ENCODE measurements at places on chromosomes 1 and 21.

DNA sequence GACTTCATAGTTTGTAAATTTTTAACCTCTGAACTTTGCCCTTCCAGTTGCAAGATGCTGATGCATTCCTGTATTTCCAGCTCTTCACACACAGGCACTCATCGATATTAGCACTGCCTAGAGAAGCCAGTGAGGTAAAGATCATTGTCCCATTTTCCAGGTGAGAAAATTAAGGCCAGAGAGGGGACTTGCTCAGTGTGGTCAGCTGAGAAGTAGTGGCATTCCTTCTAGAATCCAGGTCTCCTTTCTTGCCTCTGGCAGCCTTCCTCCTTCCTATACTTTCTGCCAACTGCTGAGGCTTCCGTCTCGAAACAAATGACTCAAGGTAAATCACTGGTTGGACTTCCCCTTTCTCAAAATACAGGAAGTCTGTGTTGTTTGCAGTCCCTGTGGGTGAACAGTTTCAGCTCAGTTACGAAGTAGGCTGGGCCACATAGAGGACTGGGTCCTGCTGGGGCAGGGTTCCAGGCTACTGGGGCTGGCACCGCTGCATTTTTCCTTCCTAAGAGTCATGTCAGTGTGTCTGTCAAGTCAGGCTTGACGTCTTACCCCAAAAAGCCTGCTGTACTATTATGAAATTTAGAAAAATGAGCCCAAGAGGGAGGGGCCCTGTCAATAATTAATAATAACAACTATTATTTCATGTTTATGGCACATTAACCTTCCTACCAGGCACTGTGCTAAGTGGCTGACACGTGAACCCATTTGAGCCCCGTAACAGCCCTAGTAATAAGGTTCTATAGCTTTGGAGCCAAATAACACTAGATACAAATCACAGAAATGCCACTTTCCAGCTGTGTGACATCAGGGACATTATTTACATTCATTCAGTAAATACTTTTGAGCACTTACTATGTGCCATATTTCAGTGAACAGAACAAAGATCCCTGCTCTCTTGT is 16.6 kb upstream of the RNF19B start:
- no peak for DNase-seq

DNA sequence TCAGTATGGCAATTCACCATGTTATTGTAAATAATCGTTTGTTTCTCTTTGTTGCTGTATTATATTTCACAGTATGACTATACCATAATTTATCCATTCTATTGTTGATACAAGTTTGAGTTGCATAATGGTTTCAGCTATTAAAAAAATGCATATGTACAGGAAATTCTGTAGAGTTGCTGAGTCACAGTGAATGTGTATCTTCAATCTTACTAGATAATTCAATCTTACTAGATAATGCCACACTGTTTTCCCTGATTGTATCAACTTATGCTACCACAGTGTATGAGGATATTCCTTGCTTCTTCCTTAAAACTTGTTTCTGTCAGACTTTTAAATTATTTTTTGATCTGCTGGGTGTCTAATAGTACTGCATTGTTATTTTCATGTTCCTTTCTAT is 3.5 kb upstream of the COA6 start:
- DNase-seq: no peak

DNA sequence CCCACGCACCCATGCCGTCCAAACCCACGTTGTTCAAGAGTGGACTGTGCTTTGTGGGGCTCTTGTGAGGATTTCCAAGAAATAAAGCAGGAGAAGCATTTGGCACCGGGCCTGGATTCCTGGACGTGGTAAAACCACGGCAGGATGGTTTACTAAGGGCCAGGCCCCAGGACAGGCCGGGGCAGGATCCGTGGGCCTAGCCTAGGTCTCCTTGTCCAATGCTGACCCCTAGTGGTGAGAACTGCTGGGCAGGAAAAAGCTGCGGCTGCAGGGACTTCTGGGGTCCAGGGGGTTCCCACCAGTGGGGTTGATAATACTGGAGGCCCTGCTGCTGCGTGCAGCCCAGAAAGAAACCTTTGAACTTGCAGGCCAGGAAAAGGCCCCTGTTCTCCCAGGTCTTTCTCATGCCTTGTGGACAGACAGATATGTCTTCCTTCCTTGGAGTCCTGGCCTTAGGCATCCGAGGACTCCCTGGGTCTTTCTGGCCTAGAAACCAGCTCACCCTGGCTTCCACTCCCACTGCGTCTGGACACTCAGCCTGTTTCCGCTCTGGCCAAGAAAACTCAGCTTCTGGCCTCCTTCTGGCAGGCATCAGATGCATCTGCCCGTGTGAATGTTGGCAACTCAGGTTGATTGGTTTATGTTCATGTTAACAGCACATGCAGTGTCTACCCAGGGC is 106.9 kb upstream of the TMEM51 start:
- DNase-seq: peak; percentile 75

- DNase-seq: no peak
Observed at GRCh38 chr1:1123581-1124507, 8.0 kb upstream of the C1orf159 start.

DNA sequence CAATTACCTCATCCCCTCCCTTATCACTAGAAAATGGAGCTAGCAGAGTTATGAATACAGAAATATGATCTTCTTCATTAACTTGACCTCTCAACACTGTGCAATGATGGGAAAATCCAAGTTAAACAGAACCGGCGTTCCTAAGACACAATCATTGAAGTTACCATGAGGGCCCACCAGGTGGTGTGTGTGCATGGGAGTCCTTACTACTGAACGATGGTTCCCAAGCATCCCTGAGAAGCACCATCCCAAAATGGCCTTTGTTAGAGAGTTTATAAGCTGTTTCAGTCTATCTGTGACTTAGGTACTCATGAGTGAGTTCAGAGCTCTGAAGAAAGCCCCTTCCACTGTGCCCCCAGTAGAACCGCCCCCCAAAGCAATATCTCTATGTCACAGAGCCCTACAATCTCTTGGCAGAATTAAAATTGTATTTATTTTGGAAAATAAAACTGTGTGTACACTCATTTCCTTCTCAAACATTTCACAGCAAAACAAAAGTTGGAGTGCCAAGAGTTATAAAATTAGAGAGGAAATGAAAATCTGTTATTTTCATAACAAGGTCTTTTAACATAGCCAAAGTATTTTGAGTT is 56.8 kb downstream of the PLD5 start:
- DNase-seq: no peak

DNA sequence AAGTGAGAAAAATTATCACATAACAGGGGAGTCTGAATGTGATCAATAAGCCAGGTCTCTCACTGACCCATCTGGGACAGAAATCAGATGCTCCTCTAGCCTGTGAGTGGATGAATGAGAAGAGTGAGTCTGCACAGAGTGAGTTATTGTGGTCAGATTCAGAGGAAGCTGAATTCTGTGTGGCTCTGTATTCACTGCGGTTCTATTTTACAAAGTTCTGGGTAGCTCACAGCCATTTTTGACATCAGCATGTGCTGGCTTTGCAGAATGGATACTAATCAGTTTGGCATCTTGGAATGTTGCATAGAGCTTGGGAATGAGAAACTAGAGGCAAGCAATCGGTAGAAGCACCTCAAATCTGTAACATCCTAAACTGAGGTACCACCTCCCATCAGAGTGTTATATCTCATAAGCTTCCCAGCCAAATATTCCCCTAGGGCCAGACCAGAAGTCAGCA is 3.8 kb downstream of the COLGALT2 start:
- DNase-seq: no peak

DNA sequence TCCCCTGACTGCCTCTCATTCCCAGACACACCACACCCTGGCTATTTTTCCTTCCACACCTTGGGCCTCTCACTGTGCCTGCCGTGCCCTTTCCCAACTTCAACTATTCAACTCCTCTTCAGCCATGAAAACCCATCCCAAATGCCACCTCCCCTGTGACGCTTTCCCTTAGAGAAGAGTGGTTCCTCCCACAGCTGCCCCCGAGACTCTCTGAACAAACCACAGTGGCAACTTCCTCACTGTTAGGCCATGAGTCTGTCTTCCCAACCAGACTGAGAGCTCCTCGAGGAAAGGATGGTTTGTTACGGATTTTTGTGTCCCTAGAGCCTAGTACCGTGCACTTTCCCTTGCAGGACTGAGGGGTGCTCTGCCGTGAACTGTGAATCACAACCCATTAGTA is 59.2 kb downstream of the LRRN2 start:
- DNase-seq: no peak

DNA sequence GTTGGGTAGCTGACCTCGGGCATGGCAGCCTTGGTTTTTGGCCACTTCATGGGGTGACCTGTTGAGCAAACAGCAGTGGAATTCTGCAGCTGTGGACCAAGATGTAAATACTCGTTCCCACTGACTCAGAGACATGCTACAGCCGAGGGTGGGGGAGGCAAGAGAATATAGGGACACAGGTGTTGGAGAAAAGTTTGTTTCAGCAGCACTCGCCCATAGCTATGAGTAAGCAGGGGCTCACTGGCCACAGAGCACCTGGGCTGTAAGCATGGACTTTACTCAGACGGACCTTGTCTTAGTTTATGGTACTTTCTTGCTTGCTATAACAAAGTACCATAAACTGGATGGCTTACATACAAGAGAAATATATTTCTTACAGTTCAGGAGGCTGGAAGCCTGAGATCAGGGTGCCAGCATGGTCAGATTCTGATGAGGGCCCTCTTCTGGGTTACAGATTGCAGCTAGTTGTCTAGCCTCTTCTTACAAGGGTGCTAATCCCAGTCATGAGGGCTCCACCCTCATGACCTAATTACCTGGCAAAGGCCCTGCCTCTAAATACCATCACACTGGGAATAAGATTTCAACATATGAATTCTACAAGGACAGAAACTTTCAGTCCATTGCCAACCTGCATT is 437.2 kb upstream of the DAB1 start:
- DNase-seq: no peak

- no peak for DNase-seq
Observed at GRCh38 chr1:212111536-212111935, 76.0 kb downstream of the DTL start.

DNA sequence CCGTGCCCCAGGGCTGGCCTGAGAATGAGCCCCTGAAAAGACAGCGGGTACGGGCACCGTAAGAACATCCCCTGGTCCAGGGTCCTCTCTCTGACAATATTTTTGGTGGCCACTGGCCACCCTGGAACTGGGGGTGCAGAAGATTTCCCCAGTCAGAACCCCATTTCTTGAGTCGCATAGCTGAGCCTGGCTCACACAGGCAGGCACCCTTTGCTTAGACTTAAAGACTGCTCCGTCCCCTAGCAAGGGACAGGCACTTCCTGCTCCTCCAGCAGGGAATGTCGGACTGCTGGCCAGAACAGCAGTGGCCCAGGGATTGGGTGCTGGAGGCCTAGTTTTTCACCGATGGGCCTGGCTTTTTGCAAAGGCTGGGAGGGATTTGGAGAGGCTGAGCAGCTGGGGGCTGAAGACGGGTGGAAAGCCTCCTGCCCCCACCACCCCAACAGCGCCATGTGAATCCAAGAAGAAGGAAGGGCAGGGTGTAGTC is 4.3 kb downstream of the OLIG2 start:
- DNase-seq: no peak

DNA sequence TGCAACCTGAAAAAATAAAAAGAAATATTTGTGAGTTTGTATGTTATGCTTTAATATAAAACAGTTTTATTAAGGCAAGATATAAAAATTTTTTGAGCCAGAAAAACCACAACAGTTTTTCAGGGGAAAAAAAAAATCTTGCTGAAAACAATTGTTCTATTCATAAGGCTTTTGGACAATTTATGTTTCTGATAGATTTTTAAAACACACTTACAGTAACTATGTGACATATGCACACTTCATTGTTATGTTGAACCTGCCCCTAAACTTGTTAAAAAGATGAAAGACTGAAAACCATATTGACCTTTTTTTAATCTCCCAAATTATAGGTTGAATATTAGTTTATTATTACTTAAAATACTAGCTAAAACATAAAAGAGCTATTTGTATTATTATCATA is 279.9 kb upstream of the C1orf105 start:
- no peak for DNase-seq

DNA sequence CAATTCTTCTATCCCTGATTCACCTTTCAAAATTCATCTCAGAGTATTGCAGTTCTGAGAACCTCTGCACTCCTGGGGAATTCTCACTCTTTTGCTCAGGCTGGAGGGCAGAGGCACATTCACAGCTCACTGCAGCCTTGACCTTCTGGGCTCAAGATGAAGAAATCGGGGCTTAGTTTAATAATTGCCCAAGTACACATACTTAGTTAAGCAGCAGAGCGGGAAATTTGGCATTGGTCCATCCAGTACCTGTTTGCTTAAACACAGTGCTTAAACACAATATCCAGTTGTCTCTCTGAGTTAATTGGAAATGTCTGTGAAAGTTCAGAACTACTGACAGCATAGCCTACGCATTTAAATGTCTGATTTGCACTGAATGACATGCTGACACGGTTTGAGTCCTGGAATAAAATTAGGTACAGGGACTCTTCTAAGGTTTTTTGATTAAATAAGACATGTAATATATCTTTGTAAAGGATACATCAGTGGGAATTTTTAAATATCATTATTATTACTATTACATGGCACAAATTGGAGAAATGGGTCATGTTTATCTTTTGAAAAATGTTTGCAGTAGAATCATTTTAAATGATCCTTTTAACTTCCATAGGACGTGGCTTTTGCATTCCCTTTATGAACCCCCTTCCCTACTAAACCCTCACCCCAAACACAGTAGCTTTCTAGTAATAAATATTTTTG is 337.4 kb downstream of the SRGAP2C start:
- DNase-seq: no peak

DNA sequence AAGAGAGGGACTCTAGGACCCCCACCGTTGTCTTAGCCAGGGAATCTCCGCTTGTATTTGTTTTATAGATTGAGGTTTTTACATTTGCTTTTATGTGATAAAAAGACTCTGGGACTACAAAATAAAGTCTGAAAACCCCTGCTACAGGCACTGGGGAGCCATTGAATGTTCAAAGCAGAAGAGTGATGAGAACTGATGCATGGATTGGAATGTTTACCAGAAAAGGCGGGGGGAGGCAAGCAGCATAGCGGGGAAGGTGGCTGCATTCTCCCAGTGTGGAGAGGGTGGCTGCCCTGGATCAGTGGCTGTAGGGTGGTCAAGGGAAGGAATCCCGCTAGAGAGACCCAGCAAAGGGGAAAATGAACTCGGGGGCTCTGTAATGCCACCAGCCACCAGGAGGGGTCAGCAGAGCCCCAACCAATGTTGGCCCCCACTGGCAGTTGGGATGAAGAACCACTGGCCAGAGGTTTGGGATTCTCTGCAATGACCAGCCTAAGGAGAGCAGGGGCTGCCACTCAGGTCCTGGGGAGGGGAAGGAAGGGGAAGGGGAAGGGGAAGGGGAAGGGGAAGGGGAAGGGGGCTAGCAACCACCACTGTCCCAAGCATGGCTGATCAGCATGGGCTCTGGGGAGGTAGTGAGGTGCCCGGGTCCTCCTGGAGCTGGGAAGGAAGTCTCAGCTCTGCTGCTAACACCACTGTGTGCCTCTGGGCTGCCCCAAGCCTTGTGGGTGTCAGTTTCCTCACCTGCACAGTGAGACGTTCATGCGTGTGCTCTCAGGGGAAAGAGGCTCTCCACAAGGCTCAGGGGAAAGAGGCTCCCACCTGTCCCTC is 19.2 kb upstream of the PEF1 start:
- DNase-seq: peak; percentile 39

- DNase-seq: no peak
Observed at GRCh38 chr1:25583519-25584370, 32.8 kb upstream of the MAN1C1 start.

GRCh38 chr1:110408488-110408887 is 994 bp upstream of the LAMTOR5 start:
- DNase-seq: no peak

- no peak for DNase-seq
Observed at GRCh38 chr21:34599534-34600101, 15.3 kb downstream of the RCAN1 start.
